Stimulated activated CD4-positive, alpha-beta T cell treated with anti-CD3 and anti-CD28 coated beads, TNF-alpha, amount 100 ng/mL, for 48 hours (primary cell): ENCODE measurements at places on chromosomes 5 and 9.
A peak's percentile ranks its signal among the peaks of the same experiment; 100 is the strongest.

DNA sequence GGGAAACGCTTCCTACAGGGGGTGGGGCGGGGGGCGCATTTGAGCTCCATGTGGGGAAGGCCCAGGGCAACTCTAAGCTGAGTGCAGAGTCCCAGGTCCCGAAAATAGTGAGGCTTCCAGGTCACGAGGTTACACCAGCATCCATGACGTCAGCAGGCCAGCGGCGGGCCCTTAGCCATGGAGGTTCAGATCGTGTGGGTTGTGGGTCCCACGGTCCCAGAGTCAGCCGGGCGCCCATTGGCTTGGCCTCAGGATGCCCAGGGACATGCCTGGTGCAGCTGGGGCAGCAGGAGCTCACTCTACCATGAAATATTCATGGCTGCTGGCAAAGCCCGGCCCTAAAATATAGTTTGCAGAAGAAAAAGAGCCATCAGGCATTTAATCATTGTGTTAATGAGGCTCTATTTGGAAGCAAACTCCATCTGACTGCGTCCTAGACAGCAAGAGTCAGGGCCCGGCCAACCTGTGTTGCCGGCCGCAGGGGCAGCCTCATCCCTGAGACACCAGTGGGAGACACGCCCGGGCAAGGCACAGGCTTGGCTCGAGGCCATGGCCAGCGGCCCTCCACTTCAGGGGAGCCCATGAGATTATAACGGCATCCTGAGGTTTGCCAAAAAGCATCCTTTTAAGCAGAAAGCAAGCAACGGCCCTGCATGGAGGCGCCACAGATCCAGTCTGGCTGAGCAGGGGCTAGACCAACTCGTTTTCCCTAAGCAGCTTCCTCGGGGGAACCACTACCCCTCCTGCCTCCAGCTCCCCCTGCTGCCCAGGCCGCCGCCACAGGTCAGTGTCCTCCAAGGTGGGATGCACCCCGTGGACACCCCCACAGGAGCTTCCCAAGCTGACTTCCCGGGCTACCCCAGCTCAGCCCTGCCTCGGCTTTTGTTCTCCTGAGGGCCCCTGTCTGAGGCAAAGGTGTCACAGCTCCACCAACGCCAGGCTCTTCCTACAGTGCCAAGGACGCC, 108.9 kb upstream of the PPP1R26 start:
- DNase-seq: no peak

DNA sequence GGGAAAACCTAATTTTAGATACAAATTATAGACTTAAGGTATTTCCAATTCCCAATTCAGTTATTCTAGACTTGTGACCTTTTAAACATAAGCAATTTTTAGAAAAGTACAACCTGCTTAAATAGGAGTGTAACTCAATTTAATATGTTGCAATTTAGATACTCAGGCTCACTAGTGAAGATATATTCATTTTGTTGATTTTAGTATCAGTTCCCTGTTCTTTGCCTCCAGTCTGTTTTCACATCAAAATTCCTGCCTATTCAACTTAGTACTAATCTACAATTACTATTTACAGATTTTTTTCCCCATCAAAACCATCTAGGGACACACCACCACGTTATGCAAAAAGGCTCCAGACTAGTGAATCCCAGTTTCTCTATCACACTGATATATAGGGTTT, 30.4 kb downstream of the PWWP2A start:
- DNase-seq: no peak

DNA sequence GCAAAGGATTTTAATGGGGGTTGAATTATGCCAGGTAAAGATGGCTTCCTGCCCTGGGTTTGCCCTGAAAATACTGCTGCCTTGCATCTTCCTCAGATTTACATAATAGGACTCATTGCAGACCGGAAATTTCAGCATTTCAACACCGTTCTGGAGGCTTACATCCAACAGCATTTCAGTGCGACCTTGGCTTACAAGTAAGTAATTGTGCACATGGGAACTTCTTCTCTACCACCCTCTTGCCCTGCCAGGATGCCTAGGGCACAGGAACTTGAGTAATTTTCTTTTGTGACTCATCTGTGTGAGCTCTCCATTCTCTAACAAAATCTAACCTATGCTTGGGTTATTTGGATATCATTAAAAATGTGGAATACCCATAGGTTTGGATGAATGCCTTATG, 80.2 kb downstream of the DOCK2 start:
- DNase-seq: no peak

- no peak for DNase-seq
Measured at GRCh38 chr9:137087409-137087925, 682 bp downstream of the MAN1B1 start.

DNA sequence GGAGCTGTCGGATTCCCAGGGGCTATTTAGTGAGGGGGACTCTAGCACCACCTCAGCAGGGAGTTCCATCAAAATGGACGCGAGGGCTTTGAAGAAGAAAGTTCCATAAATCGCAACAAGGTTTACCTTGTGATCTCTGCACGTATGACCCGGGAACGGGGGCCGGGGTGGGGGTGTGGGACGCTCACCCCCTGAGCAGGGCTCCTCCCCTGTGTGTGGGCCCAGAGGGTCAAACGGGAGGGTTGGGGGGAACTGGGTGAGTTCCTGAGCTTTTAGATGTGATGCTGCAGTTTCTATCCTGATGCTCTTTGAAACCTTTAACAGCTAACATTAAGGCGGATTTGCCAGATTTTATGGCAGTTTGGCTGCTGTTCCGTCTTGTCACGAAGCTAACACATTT, 18.9 kb upstream of the LRRC14B start:
- DNase-seq: no peak

- DNase-seq: no peak
Measured at GRCh38 chr9:129934780-129935179, 99.5 kb downstream of the USP20 start.

- no peak for DNase-seq
Measured at GRCh38 chr5:149546974-149547373, 4.3 kb downstream of the CSNK1A1 start.

- DNase-seq: no peak
Measured at GRCh38 chr5:160976181-160976580, 124.2 kb upstream of the ATP10B start.

GRCh38 chr9:89602978-89603766, 1.6 kb upstream of the GADD45G start:
- peak; percentile 81 for DNase-seq

GRCh38 chr5:9500625-9501024, 45.2 kb downstream of the SEMA5A start:
- DNase-seq: no peak

DNA sequence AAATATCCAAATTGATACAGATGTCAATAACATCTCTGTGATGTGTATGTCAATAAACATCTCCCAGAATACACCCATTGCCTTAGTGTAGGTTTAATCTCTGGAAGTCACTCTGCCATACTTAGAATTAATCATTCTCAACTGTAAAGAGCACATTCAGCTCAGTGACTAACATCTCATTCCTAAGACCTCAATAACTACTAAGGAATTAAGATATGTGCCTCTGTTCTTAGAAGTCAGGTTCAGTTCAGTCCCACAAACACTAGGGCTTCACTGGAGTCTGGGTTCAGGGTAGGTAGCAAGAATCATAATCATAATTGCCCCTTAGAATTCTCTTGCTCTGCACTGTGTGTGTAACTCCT, 31.7 kb downstream of the UGCG start:
- DNase-seq: no peak

DNA sequence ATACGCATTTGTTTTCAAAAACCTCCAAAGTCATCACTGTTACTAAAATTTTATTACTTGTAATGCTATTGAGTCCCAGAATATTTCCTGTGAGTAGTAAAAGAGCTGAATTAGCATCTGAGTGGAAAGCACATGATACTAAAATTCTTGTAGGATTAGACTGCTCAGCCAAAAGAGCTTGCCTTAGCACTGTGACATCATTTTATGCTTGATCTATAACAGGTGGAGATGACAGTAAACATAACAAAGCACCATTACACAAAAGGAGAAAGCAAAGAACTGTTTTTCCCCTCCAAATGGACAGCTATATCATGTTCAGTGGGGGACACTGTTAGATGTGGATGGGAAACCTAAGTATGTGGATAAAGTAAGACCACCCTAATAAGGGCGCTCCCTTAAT, 5.8 kb upstream of the JAK2 start:
- DNase-seq: no peak

GRCh38 chr9:130703501-130703900, 9.9 kb downstream of the EXOSC2 start:
- no peak for DNase-seq

- DNase-seq: no peak
Measured at GRCh38 chr5:38538161-38538560, 18.3 kb downstream of the LIFR start.

DNA sequence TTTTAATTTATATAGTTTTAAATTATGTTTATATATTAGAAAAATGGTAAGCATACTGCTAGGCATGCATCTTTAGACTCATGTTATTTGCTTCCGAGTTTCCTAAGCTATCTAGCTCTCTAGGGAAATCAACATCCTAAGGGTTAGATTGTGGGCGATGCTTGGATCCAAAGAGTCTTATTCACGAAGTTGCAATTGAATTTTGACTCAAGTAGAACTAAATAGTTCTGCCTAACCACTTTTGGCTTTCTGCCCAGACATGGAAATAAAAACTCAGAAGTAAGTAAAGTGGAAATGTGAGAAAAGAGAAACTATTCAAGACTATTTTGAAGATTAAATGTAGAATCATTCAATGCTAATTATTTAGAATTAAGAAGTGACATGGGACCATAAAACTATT, 440.4 kb downstream of the CDH18 start:
- DNase-seq: no peak

DNA sequence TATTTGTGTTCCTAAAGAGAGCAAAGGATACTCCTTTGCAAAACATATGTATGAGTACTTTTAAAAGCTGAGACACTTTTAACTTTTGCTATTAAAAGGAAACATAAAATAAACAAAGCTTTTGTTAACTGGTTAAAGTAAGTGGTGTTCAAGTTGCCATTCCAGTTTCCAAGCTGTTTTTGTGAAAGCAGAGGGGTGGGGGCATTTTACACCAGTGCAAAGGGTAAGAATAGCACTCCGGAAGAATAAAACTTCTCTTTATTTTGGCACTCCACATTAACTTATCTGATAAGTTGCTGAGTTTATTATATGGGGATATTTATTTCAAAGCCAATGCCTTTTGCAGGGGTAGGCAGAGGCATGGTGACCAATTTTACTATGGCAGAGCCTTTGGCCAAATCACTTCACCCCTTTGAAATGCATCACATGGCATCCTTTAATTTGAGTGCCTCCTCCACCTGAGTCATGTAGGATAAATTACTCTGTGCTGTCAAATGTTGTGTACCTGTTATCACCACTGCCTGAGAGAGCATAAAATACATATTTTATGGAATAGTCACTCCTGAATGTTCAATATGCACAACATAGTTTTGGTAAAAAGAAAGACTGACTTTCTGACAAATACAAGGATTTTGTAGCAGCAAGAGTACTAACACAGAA, 62.9 kb downstream of the MLLT3 start:
- no peak for DNase-seq

DNA sequence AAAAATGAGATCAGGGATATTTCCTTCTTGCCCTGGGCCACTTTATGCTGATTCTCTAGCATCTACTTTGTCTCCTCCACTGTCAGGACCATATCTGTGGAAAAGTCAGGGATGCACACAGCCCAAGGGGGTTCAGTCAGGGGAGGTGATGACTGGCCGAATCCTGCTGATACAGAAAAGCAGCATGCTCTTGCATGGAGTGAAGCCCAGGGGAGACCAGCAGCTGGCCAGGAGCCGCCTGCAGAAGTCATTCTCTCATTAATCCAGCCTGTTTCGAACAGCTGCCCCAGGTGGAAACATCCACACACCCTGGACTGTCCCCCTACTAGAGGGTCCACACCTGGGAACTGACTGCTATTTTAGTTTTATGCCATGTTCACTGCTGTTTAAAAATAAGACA, 177.1 kb downstream of the ATP10B start:
- DNase-seq: no peak

DNA sequence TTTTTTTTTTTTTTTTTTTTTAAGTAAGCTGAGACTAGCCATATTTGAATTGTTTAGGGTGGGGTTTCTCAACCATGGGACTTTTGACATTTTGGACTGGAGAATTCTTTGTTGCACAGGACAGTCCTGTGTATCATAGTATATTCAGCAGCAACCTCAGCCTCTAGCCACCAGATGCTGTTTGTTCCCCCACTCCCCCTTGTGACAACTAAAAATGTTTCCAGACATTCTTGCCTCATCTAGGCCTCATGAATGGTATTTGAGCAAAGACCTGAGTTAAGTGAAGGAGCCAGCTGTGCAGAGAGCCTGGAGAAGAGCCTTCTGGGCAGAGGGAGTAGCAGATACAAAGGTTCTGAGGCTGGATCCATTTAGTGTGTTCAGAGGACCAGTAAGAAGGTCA, 155.9 kb downstream of the SGCD start:
- DNase-seq: no peak

GRCh38 chr5:62581836-62582597, 3.4 kb downstream of the LRRC70 start:
- no peak for DNase-seq

GRCh38 chr9:129463994-129464393, 156.9 kb downstream of the C9orf50 start:
- DNase-seq: no peak

- DNase-seq: no peak
Measured at GRCh38 chr9:17624571-17624970, 45.7 kb downstream of the SH3GL2 start.

GRCh38 chr5:75262271-75262670, 25.6 kb upstream of the ANKRD31 start:
- DNase-seq: no peak

- peak; percentile 84 for DNase-seq
Measured at GRCh38 chr9:36151316-36152210, 15.0 kb downstream of the GLIPR2 start.

- DNase-seq: no peak
Measured at GRCh38 chr5:127696683-127697082, 6.5 kb upstream of the CCDC192 start.

DNA sequence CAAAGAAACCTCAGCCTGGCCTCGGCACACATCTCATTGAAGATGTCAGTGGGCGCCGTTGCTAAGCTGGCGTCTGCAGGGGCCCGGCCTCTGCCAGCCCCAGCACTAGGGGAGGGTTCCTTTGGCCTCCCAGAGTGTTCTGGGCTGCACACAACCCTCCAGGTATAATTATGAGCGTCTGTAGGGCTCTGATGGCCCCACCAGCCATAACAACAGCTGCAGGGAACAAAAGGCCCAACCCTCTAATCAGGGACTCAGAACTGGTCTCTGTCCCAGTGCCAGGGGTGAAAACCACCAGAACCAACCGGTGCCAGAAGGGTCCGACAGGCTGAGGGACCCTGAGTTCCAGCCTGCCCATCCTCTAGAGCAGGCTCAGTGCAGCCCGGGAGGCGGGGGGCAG, 39.5 kb upstream of the SLC12A7 start:
- DNase-seq: no peak

DNA sequence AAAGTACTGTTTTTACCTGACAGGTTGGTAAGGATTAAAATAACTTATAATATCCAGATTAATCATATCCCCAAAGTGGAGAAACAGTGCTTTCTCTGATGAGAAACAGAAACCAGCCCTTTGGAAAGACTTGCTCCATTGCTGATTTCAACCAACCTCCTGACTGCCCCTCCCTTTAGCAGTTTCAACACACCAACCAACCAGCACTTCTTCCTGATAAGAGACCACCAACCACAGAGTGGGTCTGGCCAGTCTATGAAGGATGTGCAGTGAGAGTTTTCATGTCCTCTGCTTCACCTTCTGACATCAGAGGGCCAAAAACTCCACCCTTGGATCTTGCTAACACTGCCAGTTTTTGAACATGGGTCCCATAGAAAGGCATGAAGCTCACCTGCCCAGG, 28.1 kb downstream of the RIGI start:
- no peak for DNase-seq
